ENCODE measurements at places on chromosomes 7 and 10. TPM values are rescaled to one million over a fixed set of nuclear protein-coding genes. Genes with fewer than 3 reads are reported as not detected.

- DNase-seq: no peak
Observed at GRCh38 chr10:23585666-23586065, 146.8 kb downstream of the OTUD1 start.

GRCh38 chr10:110134917-110135316, 72.5 kb upstream of the MXI1 start:
- no peak for DNase-seq

GRCh38 chr7:23228412-23228811, 18.2 kb upstream of the GPNMB start:
- DNase-seq: no peak

HOXA10 gene
- total RNA-seq: not detected

All from tongue (tissue), 3 donors.